Activated T-cell treated with anti-CD3 and anti-CD28 coated beads, Interleukin-2, amount 50 U/mL, for 24 hours (primary cell): ENCODE measurements at places on chromosomes 4 and X.

GRCh38 chr4:189313861-189314513, 626.7 kb upstream of the FRG1 start:
- no peaks in the 10 kb centered on the region for H3K4me1 ChIP-seq
- H3K27ac ChIP-seq, result no peak overlapping the region
- H3K4me3 ChIP-seq, result no peak overlapping the region
- H3K36me3 ChIP-seq, result no peaks in the 10 kb centered on the region
- DNase-seq, result no peak

GRCh38 chr4:86947501-86948120, 12.8 kb downstream of the AFF1 start:
- no peak overlapping the region for H3K27ac ChIP-seq
- no peak for DNase-seq
- H3K4me1 ChIP-seq, result peaks cover 44% of the 10 kb centered on the region
- no peak overlapping the region for H3K4me3 ChIP-seq
- peaks cover 33% of the 10 kb centered on the region for H3K36me3 ChIP-seq

- H3K4me3 ChIP-seq, result no peak overlapping the region
- no peaks in the 10 kb centered on the region for H3K36me3 ChIP-seq
- DNase-seq, result no peak
- H3K4me1 ChIP-seq, result no peaks in the 10 kb centered on the region
- peaks cover 5% of the 10 kb centered on the region for H3K27me3 ChIP-seq
Observed at GRCh38 chrX:14581081-14581480, 51.7 kb downstream of the GLRA2 start.

DNA sequence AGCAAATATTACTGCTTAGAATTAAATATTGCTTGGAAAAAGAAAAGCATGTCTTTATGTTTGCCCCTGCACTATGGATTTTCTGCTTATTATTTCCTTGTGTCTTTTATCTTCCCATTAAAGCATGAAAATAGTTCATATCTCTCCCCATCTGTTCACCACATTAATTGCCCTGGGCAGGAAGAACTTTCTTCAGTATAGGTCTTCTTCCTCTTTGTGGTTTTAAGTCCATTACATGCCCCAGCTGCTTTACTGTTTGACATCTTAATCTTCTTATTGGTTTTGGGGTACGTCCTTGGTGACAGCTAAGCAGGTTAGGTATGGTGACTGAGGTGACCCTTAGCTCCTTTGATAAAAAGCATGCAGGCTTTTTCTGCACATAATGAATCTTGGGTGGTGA, 157.3 kb downstream of the AASDH start:
- H3K4me3 ChIP-seq, result no peak overlapping the region
- H3K4me1 ChIP-seq, result peaks cover 7% of the 10 kb centered on the region
- no peak overlapping the region for H3K27ac ChIP-seq
- H3K27me3 ChIP-seq, result peaks cover 15% of the 10 kb centered on the region

GRCh38 chr4:100816436-100817045, 298.7 kb upstream of the EMCN start:
- H3K4me3 ChIP-seq, result no peak overlapping the region
- H3K27ac ChIP-seq, result no peak overlapping the region
- no peak for DNase-seq
- no peaks in the 10 kb centered on the region for H3K27me3 ChIP-seq
- no peaks in the 10 kb centered on the region for H3K4me1 ChIP-seq

GRCh38 chrX:71282514-71283402, 677 bp upstream of the NONO start:
- peak overlapping the region; percentile 91 for H3K4me3 ChIP-seq
- peak; percentile 75 for DNase-seq
- peak overlapping the region; percentile 99 for H3K27ac ChIP-seq
- peaks cover 38% of the 10 kb centered on the region for H3K36me3 ChIP-seq
- peaks cover 11% of the 10 kb centered on the region for H3K27me3 ChIP-seq
- peaks cover 11% of the 10 kb centered on the region for H3K4me1 ChIP-seq

GRCh38 chr4:13263967-13264525, 220.1 kb downstream of the RAB28 start:
- H3K27me3 ChIP-seq, result no peaks in the 10 kb centered on the region
- DNase-seq, result no peak
- no peaks in the 10 kb centered on the region for H3K36me3 ChIP-seq
- no peaks in the 10 kb centered on the region for H3K4me1 ChIP-seq
- no peak overlapping the region for H3K4me3 ChIP-seq

GRCh38 chrX:42837747-42838146, 59.8 kb upstream of the PPP1R2C start:
- no peaks in the 10 kb centered on the region for H3K36me3 ChIP-seq
- H3K4me1 ChIP-seq, result peaks cover 8% of the 10 kb centered on the region
- H3K27me3 ChIP-seq, result no peaks in the 10 kb centered on the region

DNA sequence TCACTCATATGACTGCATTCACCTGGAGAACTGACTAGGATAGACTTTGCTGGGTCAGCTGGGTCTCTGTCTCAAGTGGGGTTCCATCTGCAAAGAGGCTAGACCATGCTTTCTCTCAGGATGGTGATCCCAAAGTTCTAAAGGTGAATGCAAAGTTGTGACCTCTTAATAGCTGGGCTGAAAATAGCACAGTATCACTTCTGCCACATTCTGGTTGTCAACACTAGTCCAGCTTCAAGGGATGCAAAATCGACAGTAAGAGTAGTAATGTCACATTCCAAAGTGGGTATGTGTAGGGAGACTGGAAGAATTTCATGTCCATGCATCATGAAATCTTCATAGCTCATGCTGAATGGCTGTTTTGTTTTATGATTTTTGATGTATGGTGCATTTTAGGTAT, 414.6 kb downstream of the PCDH7 start:
- H3K27me3 ChIP-seq, result no peaks in the 10 kb centered on the region
- no peak for DNase-seq
- no peaks in the 10 kb centered on the region for H3K36me3 ChIP-seq
- H3K4me3 ChIP-seq, result no peak overlapping the region

DNA sequence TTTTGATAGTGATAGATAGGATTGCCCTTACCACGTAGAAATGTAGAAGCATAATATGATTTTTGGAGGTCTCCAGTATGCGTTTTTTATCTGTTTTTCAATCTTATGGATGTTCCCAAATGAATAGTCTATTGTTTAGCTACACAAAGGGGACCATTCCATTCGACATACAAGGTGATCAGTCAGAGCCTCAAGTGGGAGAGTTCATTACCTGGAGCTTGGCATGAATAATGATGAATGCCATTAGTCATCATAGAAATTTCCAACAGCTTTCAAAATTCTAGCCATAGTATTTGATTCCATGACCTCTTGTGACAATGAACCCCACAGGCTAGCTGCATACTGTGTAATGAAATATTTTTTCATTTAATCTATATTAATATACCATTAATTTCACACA, 123.6 kb downstream of the PDHA2 start:
- H3K36me3 ChIP-seq, result no peaks in the 10 kb centered on the region
- DNase-seq, result no peak
- no peak overlapping the region for H3K27ac ChIP-seq
- H3K4me3 ChIP-seq, result no peak overlapping the region
- no peaks in the 10 kb centered on the region for H3K27me3 ChIP-seq

DNA sequence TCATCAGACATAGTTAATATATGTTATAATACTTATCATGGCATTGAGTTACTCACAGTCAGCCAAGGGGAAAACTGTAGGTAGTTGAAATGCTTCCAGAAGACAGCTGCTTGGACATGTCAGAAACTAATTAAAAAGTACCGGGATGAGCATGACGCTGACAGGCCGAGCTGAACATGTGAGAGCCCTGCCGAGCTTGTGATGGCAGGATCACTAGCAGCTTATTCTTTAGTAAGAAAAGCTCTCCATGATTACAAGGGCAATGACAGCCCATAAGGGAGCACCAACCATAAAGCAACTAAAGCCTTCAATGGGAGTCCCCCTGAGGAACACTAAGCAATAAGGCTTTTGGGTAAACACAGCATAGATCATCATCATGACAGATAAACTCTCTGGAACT, 435.6 kb downstream of the TLL1 start:
- no peak overlapping the region for H3K4me3 ChIP-seq
- H3K27ac ChIP-seq, result no peak overlapping the region
- H3K36me3 ChIP-seq, result no peaks in the 10 kb centered on the region
- no peak for DNase-seq
- H3K4me1 ChIP-seq, result no peaks in the 10 kb centered on the region

- H3K4me1 ChIP-seq, result peaks cover 46% of the 10 kb centered on the region
- DNase-seq, result peak; percentile 48
- H3K27me3 ChIP-seq, result peaks cover 66% of the 10 kb centered on the region
- peak overlapping the region; percentile 0 for H3K27ac ChIP-seq
- peak overlapping the region; percentile 44 for H3K4me3 ChIP-seq
Observed at GRCh38 chr4:121711263-121712000, 14.7 kb upstream of the ANXA5 start.

DNA sequence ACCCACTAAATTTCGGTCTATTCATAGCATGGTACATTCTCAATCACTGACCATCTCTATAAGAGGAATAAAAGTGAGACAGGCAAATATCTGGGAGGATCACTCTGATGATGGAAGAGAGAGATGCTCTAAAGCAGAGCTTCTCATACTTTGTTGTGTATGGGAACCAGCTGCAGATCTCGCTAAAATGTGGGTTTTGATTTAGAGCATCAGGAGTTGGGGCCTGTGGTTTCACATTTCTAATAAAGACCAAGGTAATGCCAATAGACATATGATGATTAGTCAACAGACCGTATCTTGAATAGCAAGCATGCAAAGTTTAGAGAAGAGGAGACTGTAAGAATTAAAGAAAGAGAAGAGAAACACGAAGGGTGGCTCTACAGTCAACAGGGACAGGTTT, 107.4 kb upstream of the FTHL17 start:
- H3K27me3 ChIP-seq, result peaks cover 13% of the 10 kb centered on the region
- no peak overlapping the region for H3K27ac ChIP-seq
- no peak overlapping the region for H3K4me3 ChIP-seq
- no peaks in the 10 kb centered on the region for H3K36me3 ChIP-seq

DNA sequence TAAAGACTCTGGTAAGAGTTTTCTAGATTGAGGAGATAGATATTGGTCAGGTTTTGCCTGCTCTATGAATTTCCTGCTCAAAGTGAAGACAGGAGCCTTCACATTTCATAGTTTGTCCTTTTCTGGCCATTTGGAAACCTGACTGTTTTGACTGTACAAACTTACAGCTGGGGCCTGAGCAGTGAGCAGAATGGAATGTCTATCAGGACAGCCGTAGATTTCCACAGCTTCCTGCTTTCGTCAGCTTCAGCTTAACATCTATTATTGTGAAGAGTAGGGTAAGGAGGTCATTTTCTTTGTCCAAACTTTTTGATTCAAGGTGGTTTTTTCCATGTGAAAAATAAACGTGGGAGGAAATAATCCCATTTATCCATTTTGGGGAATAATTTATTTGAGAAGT, 124.3 kb upstream of the DIPK2B start:
- no peak for DNase-seq
- H3K27me3 ChIP-seq, result peaks cover 53% of the 10 kb centered on the region
- no peaks in the 10 kb centered on the region for H3K36me3 ChIP-seq
- no peak overlapping the region for H3K4me3 ChIP-seq
- no peak overlapping the region for H3K27ac ChIP-seq
- H3K4me1 ChIP-seq, result peaks cover 2% of the 10 kb centered on the region

GRCh38 chr4:67941074-67941473, 22.2 kb downstream of the TMPRSS11A start:
- H3K4me1 ChIP-seq, result no peaks in the 10 kb centered on the region
- H3K4me3 ChIP-seq, result no peak overlapping the region
- no peak overlapping the region for H3K27ac ChIP-seq
- H3K36me3 ChIP-seq, result no peaks in the 10 kb centered on the region
- H3K27me3 ChIP-seq, result no peaks in the 10 kb centered on the region

- DNase-seq, result no peak
- H3K27ac ChIP-seq, result no peak overlapping the region
- H3K27me3 ChIP-seq, result no peaks in the 10 kb centered on the region
- no peak overlapping the region for H3K4me3 ChIP-seq
- H3K4me1 ChIP-seq, result peaks cover 14% of the 10 kb centered on the region
- no peaks in the 10 kb centered on the region for H3K36me3 ChIP-seq
Observed at GRCh38 chr4:81565142-81565870, 93.6 kb upstream of the RASGEF1B start.

- no peak for DNase-seq
- H3K36me3 ChIP-seq, result no peaks in the 10 kb centered on the region
- no peak overlapping the region for H3K4me3 ChIP-seq
- peaks cover 43% of the 10 kb centered on the region for H3K4me1 ChIP-seq
- peaks cover 45% of the 10 kb centered on the region for H3K27me3 ChIP-seq
Observed at GRCh38 chr4:140069066-140069465, 84.9 kb downstream of the MAML3 start.

- no peaks in the 10 kb centered on the region for H3K4me1 ChIP-seq
- H3K27ac ChIP-seq, result no peak overlapping the region
- DNase-seq, result no peak
- peaks cover 15% of the 10 kb centered on the region for H3K27me3 ChIP-seq
Observed at GRCh38 chrX:28498658-28499057, 88.6 kb upstream of the IL1RAPL1 start.

- no peak overlapping the region for H3K4me3 ChIP-seq
- H3K27me3 ChIP-seq, result peaks cover 13% of the 10 kb centered on the region
- H3K4me1 ChIP-seq, result no peaks in the 10 kb centered on the region
- no peaks in the 10 kb centered on the region for H3K36me3 ChIP-seq
Observed at GRCh38 chr4:108959491-108959890, 196.6 kb upstream of the ETNPPL start.

GRCh38 chr4:115234405-115235093, 121.1 kb upstream of the NDST4 start:
- no peaks in the 10 kb centered on the region for H3K4me1 ChIP-seq
- no peak overlapping the region for H3K27ac ChIP-seq
- H3K27me3 ChIP-seq, result no peaks in the 10 kb centered on the region
- no peaks in the 10 kb centered on the region for H3K36me3 ChIP-seq
- H3K4me3 ChIP-seq, result no peak overlapping the region
- no peak for DNase-seq

- no peak overlapping the region for H3K4me3 ChIP-seq
- peaks cover 30% of the 10 kb centered on the region for H3K4me1 ChIP-seq
- H3K36me3 ChIP-seq, result peaks cover 4% of the 10 kb centered on the region
- no peaks in the 10 kb centered on the region for H3K27me3 ChIP-seq
Observed at GRCh38 chr4:55851885-55852284, 1.6 kb upstream of the EXOC1 start.

DNA sequence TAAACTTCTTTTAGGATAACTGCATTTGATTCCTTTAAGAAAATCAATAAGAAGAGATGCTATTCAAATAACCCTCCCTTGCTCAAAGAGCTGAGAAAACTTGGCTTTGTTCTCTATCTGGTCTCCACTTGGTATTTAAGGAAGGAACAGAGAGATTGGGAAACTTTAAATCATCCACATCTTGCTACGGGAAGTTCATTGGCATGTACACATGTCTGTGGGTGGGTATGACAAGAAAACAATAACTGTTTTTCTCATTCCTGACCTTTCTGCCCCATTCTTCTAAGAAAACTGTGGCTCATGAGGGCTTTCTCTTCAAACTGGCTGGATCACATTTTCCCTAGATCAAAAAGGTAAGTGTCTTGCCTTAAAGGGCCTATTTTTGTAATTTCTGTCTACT, 6.0 kb downstream of the SEL1L3 start:
- H3K27ac ChIP-seq, result peak overlapping the region; percentile 62
- DNase-seq, result no peak
- H3K4me3 ChIP-seq, result no peak overlapping the region

- no peak overlapping the region for H3K4me3 ChIP-seq
- H3K4me1 ChIP-seq, result peaks cover 4% of the 10 kb centered on the region
- H3K27ac ChIP-seq, result no peak overlapping the region
Observed at GRCh38 chr4:184893801-184894571, 68.2 kb upstream of the ACSL1 start.

GRCh38 chr4:8317474-8317873, 47.9 kb downstream of the HTRA3 start:
- no peak for DNase-seq
- H3K36me3 ChIP-seq, result no peaks in the 10 kb centered on the region
- no peaks in the 10 kb centered on the region for H3K4me1 ChIP-seq
- no peak overlapping the region for H3K27ac ChIP-seq
- H3K4me3 ChIP-seq, result no peak overlapping the region
